ENCODE measurements at places on chromosomes 6 and 20.

DNA sequence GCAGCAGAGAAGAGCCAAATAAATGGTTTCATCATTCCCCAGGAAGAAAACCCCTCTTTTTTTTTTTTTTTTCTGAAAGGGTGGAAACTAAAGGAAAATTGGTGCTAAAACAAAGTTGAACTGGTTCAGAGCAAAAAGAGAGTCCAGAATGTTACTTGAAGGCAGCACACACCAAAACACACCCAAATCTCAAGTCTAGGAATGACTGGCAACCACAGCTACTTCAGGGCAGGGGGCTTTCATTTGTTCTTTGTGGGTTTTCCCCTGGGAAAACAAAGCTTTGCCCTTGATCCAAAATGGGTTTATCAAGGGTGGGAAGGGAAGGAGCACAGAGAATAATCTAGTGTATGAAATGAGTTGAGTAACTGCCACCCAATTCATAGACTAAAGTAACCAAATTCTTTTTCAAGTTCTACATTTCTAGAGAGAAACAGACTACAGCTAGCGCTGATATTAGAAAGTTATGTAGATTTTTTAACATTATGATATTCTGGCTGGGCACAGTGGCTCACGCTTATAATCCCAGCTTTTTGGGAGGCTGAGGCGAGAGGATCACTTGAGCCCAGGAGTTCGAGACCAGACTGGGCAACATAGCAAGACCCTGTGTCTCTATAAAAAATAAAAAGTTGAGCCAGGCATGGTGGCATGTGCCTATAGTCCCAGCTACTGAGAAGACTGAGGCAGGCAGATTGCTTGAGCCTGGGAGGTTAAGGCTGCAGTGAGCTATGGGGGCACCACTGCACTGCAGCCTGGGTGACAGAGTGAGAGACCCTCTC, 119.8 kb downstream of the NFATC2 start:
- DNase-seq, result no peak

- no peak for DNase-seq
Measured at GRCh38 chr6:135901774-135902524, 50.4 kb downstream of the PDE7B start.

- DNase-seq, result no peak
Measured at GRCh38 chr6:125346201-125346925, 44.6 kb upstream of the HDDC2 start.

DNA sequence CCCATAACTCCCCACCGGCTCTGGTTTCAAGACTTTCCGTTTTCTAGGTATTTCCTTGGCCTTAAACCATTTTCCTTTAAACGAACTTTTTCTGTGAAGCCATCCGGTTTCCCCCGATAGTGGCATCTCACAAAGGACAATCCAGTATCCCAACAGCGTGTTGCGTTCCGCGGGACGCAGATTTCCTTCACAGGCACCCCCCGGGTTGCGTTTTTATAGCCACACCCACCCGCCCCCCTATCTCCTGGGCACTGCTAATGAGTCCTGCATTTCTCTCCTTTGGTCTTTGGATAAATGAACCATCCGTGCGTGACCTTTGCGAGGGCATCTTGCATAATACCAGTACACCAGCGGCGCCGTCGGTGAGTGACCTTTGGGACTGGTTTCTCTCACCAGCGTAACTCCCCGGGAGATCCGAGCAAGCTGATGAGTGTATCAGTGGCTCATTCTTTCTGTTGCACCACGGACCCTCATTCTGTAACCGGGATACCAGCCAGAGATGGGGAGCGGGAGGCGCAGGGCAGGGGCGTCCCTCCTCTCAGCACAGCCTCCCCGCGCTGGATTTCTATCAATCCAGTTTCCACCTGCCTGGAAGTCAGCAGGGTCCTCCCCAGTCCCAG, 586 bp upstream of the NQO2 start:
- DNase-seq, result no peak

- DNase-seq, result no peak
Measured at GRCh38 chr20:63957690-63958441, 1.6 kb upstream of the UCKL1 start.
